ENCODE measurements at places on chromosomes 1 and 21. TPM values are rescaled to one million over a fixed set of nuclear protein-coding genes. Genes with fewer than 3 reads are reported as not detected.

Gene NEGR1
- polyA plus RNA-seq = 3.3 TPM

Gene NCF2
- polyA plus RNA-seq = 4.9 TPM

Gene MATN1
- 1.1 TPM for polyA plus RNA-seq

Gene KLHL20
- polyA plus RNA-seq = 28.3 TPM

Gene AKR7A3
- polyA plus RNA-seq = 2.6 TPM

Gene TFAP2E
- 3.6 TPM for polyA plus RNA-seq

Gene SPRR2D
- not detected for polyA plus RNA-seq

Gene ADCY10
- 0.19 TPM for polyA plus RNA-seq

Gene S100A11
- 217 TPM for polyA plus RNA-seq

Gene KAZN
- 32.6 TPM for polyA plus RNA-seq

Gene RGS16
- polyA plus RNA-seq = 3.5 TPM

Gene LCE1B
- not detected for polyA plus RNA-seq

Gene OXCT2
- 0.58 TPM for polyA plus RNA-seq

Gene RNU1-4
- 1.7 TPM for polyA plus RNA-seq

Gene SYTL1
- polyA plus RNA-seq = 7.6 TPM

Gene OR2M3
- polyA plus RNA-seq = 0.04 TPM

Gene DMBX1
- polyA plus RNA-seq = not detected

Gene ZBTB37
- polyA plus RNA-seq = 10.4 TPM

Gene SIKE1
- polyA plus RNA-seq = 45.7 TPM

Gene EXO1
- polyA plus RNA-seq = 16.2 TPM

Gene BLZF1
- polyA plus RNA-seq = 26.0 TPM

Gene SLC25A34
- polyA plus RNA-seq = 6.2 TPM

Gene LRRC39
- polyA plus RNA-seq = 3.2 TPM

Gene C1orf56
- 11.2 TPM for polyA plus RNA-seq

Gene CATSPER4
- 0.13 TPM for polyA plus RNA-seq

Gene SUCO
- polyA plus RNA-seq = 73.7 TPM

Gene OR2L3
- not detected for polyA plus RNA-seq

Gene CELA3A
- not detected for polyA plus RNA-seq

Gene SNAPIN
- polyA plus RNA-seq = 38.6 TPM

Gene TCEA3
- polyA plus RNA-seq = 27.8 TPM

Gene ARTN
- polyA plus RNA-seq = 4.2 TPM

Gene MASP2
- polyA plus RNA-seq = 12.1 TPM

Gene KRTAP7-1
- not detected for polyA plus RNA-seq

Gene C1QA
- 25.3 TPM for polyA plus RNA-seq

Gene KMO
- polyA plus RNA-seq = 0.35 TPM

Gene SRGAP2C
- polyA plus RNA-seq = 16.6 TPM

Gene TEDDM1
- polyA plus RNA-seq = 0.18 TPM

Gene TMEM52
- 2.4 TPM for polyA plus RNA-seq

Gene SPRR4
- polyA plus RNA-seq = not detected

Gene PRR9
- polyA plus RNA-seq = not detected

Measured in left lung (tissue), 14 donors.